ENCODE measurements at places on chromosomes 12 and 14.
A peak's percentile ranks its signal among the peaks of the same experiment; 100 is the strongest.

DNA sequence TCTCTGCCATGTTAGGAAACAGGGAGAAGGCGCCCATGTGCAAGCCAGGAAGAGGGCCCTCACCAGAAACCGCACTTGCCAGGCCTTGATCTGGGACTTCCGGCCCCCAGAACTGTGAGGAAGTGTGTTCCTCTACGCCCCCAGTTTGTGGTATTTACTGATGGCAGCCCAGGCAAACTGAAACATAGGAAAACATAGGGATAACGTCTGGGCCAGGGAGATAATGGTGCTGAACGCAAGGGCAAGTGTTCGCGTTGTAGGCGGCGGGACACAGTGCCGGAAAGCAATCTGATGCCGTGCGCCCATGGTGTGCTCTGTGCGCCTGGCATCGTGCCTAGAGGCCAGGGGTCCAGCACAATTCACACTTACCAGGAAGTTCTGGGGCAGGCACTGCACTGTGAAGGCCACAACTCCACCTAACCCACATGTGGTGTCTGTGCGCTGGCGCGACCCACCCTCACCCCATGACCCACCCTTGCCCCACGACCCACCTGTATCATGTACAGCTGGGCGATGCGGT is 53.6 kb downstream of the ARL6IP4 start:
- no peak for DNase-seq

DNA sequence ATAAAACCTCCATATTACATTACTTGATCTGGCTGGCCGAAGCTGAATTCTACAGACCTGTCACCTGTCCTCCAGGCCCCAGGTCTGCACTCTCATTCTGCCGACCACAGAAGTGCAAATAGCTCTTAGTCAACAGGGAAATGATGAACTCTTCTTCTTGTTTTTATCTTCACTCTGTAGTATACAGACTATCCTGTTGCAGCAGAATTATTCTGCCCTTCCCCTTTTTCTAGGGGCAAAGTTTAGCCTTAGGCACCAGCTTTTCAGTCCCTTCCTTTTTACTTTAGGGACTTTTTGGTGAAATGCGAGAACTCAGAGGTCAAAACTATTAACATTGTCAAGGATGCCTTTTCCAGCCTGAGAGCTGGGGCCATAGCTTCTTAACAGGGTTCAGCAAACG is 229.6 kb upstream of the EGLN3 start:
- DNase-seq: no peak

GRCh38 chr12:67780580-67781084 is 132.1 kb downstream of the DYRK2 start:
- DNase-seq: no peak

DNA sequence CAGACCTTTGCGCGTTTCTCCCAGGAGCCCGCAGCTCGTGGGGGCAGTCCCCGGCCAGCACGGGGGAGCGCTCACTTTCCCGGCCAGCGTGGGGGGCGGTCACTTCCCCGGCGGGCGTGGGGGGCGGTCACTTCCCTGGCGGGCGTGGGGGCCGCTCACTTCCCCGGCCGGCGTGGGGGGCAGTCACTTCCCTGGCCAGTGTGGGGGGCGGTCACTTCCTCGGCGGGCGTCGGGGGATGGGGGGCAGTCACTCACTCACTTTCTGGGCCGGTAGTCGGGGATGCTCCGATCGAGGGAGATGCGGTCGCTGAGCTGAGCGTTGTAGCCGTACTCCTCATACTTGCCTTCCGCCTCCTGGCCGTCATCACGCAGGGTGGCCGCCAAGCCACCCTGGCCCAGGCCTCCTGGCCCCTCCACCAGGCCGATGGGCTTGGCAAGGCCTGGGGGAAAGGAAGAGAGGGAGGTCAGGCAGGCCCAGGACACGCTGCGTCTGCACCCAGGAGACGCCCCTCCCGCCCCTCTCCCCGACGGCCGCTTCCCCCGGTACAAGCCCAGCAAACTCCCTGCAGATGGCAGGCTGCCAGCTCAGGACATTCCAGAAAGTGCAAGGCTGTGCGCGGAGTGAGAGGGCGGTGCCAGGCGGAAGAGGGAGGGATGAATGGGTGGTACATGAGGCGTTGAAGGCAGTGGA is 43.3 kb downstream of the GALNT9 start:
- peak; percentile 89 for DNase-seq

- DNase-seq: no peak
Measured at GRCh38 chr14:78835909-78836308, 665.7 kb downstream of the NRXN3 start.

- DNase-seq: peak; percentile 64
Measured at GRCh38 chr12:11949738-11950411, 120.9 kb upstream of the BCL2L14 start.

DNA sequence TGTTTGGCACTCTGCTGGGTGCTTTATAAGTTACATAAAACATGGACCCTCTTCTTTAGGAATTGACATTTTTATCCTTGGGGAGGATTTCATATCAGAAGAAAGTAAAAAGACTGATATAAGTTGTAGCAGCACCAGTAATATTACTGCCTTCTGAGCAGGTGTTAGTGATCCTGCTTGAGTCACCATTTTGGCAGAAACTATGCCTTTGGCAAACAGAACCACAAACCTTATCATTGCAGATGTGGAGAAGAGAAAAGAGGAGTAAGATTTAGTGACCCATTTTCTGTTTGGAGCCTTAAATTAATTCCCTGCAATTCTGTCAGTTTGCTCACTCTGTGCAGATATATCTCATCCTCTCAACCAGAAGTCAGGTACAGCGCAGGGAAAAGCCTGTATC is 23.0 kb downstream of the ZNF410 start:
- no peak for DNase-seq

DNA sequence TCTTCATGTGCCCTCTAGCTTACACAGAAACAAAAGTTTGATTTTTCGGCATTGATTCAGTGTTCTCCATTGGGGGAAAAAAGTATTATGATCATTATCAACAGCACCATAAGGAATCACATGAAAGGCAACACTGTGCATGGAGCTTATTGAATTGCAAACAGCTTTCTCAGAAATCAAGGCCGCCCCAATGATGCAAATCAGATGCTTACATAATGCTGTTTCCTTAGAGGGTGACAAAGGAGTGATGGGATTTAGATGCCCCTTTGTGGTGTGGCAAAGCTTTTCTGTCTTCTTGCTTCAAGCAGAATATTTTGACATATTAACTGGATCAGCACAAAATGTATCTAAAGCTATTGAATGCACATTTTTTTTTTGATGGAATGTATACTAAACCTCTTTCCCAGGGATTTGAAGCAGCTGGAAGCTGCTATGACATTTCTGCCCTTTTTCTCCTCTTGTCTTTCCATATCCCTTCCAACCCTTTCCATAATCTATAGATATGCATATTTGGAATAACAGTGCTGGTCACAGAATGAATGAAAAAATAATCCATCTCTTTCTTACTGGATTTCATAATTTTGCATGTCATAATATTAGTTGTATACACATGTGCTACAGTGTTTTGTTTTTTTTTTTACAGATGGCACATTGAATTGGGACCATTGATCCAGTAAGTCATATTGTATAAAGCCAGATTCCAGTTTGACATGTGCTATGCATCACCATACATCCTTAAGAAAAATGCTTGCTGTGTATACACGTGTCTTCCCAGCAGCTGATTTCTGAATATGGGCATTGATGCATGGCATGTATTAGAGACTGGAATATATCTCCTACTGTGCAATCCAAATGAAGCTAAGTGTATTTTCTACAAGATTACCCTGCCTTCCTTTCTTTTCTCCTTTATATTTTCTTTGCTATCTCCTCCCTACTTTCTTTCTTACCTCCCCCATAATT is 259.7 kb upstream of the DCN start:
- no peak for DNase-seq

- DNase-seq: no peak
Measured at GRCh38 chr14:85016496-85016895, 513.4 kb upstream of the FLRT2 start.

DNA sequence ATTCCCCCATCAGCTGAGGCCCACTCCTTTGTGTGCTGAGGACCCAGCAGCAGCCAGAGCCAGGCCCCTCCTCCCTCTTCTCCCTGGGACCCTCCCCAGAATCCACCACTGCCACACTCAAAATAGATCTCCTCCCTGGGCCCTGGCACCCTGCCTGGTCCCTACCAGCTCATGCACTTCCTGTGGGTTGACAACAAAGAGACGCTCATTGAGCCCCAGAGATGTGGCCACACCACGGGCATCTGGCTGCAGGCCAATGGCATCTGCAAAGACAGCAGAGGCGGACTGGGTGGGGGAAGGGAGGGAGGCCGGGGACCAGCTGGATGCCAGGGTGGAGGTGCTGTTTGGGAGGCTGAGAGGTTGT is 16.0 kb upstream of the ENDOU start:
- DNase-seq: peak; percentile 79

DNA sequence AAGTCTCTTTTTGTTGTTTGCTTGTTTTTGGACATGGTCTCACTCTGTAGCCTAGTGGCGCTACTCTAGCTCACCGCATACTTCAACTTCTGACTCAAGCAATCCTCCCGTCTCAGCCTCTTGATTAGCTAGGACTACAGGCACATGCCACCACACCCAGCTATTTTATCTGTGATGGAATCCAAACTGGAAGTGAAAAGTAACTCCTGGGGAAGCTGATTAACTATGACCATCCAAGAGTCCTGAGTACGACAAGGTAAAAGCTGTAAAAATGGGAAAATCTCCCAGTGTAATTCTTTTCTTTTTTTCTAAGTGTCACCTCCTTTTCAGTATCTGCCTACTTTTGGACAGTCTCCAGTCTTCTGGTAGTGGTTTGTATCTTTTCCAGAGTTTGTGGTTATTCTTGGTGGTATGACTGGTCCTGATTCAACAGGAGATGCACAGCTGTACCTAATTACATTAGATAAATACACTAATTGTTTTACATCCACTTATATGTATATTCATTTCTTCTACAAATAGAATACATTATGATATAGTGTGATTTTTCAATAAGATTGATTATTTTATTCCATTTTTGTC is 97.8 kb downstream of the SLC6A15 start:
- DNase-seq: no peak

- peak; percentile 27 for DNase-seq
Measured at GRCh38 chr12:128554546-128555304, 269.0 kb downstream of the SLC15A4 start.

DNA sequence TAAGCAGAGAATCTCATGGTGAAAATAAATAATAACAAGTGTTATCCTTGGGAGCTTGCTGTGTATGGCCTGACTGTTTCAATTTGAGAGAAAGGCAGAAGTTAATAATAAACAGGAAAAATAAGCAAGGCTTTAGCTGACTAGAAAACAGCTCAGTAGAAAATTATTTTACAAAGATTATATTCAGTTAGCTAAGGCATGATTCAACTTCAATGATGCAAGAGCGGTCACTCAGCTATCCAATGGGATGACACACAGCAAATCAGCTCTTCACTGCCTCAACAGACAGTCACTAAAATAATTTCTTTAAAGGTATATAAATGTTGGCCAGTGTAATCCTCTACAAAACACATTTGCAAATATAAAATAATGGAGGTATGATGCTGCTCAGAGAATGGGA is 18.6 kb downstream of the GSTZ1 start:
- no peak for DNase-seq

DNA sequence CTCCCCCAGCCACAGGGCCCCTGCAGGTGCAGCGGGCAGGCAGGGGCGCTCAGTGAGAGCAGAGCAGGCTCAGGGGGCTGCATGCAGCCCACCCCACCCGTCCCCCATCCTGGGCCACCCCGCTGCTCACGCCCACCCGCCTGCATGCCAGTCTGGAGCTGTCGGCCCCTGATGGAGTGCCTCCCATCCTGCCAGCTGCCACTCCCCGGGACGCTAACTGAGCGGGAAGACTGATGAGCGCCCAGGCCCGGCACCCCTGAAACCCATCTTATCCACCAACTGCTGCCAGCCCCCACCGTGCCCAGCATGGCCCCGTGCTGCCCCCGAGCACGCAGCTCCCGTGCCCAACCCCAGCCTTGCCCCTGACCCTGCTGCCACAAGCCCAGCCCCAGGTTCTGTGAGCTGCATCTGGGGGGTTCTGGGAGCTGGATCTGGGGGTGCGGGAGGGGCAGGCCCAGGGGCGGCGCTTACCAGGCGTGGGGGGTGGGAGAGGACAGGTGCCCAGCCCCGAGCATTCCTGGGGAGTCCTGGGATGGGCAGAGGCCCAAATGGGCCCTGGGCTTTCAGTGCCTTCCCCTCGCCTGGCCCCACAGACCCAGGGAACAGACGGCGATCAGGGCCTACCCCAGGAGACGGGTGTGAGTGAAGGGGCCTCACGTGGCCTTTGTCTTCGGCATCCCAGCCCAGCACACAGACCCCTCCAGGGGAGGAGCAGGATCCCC is 13.3 kb downstream of the AKT1 start:
- no peak for DNase-seq

DNA sequence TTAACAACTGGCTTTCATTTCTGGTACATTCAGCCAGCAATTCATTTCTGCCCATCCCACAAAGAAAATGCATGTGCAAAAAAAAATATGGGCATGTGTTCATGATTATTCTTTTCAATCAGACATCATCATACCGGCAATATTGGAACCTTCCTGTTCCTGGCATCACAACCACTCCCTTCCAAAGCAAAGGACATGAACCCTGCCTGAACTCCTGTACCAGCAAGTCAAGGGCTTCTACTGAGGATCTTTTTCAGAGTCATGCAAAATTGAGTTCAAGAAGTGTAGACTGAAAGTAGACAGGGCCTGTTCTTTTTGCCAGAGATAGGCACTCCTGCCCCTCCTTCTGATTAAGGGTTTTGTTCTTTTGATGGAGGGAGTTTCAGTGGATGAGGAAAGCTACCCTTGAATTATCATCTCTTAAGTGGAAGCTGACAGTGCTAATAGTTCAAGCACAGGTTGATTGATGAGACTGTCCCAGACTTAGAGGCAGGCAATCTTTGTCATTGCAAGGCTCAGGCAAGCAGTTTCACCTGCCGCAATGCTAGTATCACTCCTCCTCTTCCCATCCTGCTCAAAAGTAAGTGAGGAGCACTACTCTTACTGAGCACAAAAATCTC is 22.3 kb upstream of the DIO2 start:
- no peak for DNase-seq

GRCh38 chr12:119130523-119130922 is 48.2 kb upstream of the HSPB8 start:
- no peak for DNase-seq

DNA sequence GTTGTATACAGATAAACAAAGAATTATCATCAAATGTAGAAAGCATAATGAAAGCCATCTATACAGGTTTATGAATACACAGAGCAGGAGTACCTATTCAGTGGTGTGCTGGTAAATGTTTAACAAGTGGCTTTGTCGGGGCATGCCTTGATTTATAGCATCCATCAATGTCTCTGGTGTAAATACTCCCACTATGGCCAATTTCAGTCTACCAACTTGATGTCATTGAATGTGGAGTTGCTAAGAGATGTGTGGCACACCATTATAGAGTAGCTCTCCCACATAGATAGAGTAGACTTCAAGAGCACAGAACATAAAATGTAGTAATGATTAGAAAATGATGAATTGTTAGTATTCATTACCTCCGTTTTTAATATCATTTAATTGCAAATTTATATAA is 9.3 kb downstream of the GRIP1 start:
- no peak for DNase-seq

- DNase-seq: no peak
Measured at GRCh38 chr14:95697764-95698163, 11.5 kb downstream of the TCL1B start.

- DNase-seq: no peak
Measured at GRCh38 chr12:1646569-1647284, 17.7 kb downstream of the WNT5B start.
